ENCODE measurements at places on chromosomes 7 and 10. TPM values are rescaled to one million over a fixed set of nuclear protein-coding genes. Genes with fewer than 3 reads are reported as not detected.
A peak's percentile ranks its signal among the peaks of the same experiment; 100 is the strongest.

- DNase-seq = no peak
Measured at GRCh38 chr7:67738958-67739357, 742.3 kb downstream of the TYW1 start.

- DNase-seq = no peak
Measured at GRCh38 chr10:22931948-22932347, 4.1 kb downstream of the ARMC3 start.

DNA sequence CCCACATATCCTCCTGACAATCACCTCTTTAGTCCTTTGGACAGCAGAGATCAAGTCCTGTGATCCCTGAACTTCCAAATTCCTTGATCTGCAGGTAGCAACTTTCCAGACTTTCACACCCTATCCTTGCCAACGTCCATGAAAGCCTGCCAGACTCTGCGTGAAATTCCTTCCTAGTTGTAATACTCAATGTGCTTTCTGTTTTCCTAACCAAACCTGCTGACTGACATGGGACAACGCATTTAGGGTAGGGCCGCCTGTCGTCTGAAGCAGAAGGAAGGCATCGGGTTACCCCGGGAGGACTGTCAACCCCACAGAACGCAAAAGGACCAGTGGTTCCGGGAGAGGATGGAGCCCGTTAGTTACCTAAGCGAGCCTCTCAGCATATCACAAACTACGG lies 23.9 kb downstream of the ITGA8 start:
- no peak for DNase-seq

- no peak for DNase-seq
Measured at GRCh38 chr7:1622441-1622840, 47.6 kb upstream of the ELFN1 start.

DNA sequence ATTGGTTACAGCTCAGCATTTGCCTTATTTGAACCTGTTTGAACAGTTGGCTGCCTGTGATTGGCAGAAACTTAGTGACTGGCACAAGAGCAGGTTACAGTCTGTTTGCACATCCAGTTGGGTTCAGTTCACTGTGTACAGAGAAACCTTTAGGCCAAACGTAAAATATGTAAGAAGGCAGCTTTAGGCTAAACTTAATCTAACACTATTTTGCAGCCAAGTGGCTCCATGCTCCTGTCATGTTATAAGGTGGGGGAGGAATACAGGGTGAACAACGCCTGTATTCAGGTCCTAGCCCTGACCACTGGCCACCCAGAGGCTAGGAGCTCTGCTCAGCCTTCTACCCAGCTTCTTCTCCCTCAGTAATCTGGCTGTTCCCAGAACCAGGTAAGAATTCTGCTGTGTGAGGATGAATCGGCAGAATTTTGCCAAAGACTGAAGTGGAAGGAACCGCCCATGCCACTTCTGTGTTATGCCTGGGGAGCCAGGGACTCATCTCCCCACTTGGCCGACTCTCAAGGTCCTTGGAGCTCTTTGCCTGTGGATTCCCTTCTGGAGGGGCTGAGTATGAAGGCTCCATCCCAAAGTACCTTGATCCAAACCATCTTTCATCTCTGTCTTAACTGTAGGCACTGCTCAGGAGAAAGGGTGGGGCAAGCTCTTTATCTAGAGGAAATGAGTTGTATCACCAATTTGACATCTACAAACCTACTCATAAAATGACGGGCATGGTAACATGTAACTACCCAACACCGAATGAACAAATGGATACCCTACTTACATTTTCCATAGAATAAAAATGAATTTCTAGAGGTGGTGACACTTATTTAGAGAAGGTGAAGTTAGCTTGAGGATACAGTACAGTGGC lies 164.4 kb upstream of the NAMPT start:
- no peak for DNase-seq

DNA sequence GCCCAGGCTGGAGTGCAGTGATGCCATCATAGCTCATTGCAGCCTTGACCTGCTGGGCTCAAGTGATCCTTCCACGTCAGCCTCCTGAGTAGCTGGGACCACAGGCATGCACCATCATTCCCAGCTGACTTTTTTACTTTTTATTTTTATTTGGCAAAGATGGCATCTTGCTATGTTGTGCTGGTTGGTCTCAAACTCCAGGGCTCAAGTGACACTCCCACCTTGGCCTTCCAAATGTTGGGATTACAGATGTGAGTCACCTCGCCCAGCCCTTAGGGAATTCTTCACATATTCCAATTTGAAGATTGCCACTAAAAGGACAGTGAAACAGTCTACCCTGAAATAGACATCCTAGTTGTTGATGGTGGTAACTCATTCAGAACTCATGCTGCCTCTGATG lies 27.7 kb downstream of the SUGCT start:
- DNase-seq = no peak

DNA sequence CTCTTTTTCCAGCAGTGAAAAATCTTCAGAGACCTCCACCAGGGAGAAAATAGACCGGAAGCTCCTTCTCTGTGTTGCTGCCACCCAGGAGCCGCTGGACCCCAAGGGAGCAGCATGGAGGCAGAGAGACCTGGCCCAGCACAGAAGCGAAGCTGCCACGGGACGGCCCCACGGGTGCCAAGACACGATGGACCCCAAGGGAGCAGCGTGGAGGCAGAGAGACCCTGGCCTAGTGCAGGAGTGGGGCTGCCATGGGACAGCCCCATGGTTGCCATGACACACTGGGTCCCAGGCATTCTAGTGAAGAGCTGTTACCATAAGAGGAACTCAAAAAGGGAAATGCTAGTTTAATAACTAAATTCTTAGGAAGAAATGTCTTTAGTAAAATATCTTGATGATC lies 186.3 kb downstream of the PTPRN2 start:
- no peak for DNase-seq

DNA sequence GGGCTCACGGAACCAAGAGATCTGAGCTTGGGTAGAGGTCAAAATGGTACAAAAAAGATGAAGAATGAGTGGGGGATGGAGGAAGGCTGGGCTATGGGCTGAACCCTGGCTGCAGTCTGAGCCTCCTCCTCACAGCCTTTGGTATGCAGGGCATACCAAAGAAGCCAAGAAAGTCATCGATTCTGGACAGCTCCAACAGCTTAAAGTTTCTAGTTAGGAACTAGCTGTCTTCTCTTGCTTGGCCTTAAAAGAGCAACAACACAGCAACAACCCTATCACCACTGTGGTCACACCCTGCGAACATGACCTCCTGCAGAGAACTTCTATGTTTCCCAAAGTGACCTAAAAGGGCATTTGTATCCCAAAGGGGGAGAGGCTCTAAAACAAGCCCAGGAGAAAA lies 126.1 kb upstream of the EFCAB10 start:
- no peak for DNase-seq

DNA sequence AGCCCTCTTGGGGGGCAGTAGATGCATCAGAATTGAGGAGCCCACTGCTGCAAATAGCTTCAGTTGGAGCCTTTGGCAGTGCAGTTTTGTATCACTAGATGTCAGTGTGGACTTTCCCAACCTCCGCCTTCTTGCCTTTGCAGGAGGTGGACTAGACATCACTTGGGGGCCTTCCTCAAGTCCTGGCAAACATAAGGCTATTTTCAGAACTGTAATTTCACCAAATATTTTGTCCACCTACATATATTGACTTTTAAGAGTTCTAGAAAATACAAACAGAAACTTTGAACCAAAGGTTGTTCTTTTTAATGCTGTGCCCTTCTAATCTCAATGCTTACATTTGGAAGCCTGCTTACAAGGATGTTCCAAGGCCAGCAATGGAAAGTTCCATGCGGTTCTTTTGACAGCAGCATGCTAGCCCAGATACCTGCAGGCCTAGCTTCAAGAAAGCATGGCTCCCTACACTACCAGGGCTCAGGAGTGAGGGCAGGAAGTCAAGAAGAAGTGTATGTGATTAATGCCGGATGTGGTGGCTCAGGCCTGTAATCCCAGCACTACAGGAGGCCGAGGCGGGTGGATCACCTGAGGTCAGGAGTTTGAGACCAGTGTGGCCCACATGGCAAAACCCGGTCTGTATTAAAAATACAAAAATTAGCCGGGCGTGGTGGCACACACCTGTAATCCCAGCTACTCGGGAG lies 8.0 kb upstream of the ZNRF2 start:
- peak; percentile 50 for DNase-seq

GRCh38 chr7:157818701-157819454 lies 482.1 kb downstream of the DNAJB6 start:
- DNase-seq = no peak

DNA sequence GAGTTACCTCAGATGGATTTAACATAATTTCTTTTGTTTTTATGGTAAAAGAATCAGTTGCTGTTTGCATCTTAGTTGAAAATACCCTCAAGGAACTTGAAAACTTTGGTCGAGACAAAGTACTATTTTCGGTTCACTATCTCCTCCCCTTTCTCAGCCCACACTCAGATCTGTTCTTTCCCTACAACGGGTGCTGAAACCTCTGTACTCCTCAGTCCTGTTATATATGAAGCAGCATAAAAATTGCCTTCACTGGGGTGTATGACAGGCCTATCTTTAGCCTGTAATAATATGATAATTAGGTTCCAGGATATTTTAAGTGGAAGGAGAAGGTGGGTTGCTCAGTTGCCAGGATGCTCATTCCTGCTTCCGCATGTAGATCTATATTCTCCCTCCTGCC lies 105.2 kb upstream of the NOBOX start:
- no peak for DNase-seq

- no peak for DNase-seq
Measured at GRCh38 chr7:72015136-72015535, 397.0 kb downstream of the CALN1 start.

DNA sequence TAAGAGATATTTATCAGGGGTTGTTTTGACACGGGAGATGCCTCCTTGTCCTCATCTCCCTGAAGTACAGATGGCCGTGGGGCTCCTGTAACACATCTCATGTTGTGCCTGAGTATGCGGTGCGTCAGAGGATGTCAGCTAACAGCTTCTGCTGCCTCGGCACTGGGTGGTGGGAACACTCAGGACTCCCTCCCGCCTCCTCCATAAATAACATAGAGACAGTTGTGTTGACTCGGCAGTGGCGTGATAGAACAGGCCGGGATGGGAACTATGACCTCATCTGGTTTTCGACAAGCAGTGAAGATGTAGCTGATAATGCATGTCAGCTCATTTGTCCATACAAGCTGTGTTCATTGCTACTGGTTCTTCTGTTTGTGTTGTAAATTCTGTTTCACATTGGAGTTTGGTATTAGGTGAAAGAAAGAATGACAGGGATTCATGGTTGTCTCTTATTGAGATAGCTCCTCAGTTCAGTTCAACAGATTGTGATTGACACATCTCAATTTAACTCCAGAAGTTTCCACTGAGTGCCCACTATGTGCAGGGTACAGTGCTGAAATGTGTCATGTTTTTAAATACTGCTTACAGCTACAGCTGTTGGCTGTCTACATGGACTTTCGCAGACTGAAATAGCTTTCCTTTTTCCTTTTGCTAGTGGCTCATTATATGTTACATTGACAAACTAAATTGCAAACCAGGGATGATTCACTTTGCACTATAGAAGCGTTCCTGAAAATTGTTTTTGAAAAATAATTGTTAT lies 87.4 kb downstream of the CHN2 start:
- no peak for DNase-seq

DNA sequence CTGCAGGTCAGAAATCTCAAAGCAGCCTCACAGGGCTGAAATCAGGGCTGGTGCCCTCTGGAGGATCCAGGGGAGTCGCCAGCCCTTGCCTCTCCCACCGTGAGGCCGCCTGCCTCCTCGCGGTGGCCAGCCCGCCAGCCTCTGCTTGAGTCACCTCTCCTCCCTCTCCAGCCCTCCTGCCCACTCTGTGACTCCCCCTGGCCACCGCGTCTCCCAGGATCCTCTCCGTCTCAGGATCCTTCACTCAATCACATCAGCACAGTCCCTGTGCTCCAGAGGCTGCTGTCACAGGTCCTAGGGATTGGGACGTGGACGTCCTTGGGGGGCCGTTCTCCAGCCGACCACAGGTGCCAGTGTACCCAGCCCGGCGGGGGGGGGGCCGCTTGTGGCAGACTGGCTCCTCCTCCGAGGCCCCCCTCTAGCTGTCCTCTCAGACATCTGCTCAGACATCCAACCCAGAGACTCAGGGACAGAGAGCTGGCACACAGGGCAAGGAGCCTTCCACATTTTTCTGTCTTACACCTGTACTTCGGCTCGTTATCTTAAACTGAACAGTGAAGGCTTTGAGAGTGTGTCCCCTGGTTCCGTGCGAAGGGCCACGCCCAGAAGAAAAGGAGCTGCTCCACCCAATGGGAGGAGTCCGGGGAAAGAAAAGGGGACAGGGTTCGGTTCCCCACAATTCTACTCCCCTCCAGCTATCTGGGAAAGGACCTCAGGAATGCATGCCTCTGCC lies 9.4 kb upstream of the PPP2R2D start:
- no peak for DNase-seq

DNA sequence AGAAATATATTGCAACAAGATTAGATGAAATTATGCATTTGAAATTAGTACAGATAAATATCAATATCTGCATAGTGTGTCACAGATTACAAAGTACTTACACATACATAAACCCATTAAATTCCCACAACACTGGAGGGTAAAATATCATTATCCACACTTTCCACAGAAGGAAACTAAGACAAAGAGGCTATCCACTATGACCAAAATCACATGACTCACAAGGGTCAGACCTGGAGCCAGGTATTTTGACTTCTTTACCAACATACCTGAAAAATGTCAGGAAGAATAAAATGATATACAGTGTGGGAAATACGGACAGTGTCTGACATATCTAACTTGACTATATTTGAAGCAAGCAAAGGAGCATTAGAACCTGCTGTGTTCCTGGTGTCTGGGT lies 34.1 kb downstream of the HYCC1 start:
- no peak for DNase-seq

- DNase-seq = no peak
Measured at GRCh38 chr7:57327081-57327480, 122.9 kb upstream of the ZNF716 start.

DNA sequence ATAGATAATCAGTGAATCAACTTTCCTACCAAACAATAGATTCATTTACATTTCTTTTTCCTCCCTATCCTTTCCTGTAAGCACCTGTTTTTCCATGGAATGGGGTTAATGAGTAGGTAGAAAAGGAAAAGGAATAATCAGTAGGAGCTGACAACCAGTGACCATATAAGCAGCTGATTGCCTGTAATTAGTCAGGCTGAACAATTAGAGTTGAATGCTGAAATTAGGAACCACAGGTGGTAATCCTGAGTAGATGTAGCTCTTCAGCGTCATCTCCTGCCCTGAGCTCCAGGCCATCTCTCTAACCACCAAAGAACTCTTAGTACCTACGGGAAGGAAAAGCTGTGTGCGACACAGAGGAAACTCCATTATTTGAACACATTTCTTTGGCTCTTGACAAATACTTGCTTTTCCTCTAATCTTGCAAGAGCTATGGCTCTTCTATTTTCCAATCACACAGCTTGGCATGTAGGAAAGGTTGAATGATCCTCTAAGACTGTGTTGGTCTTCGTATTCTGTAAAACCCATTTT lies 63.8 kb downstream of the KLHDC10 start:
- no peak for DNase-seq

- no peak for DNase-seq
Measured at GRCh38 chr7:55073976-55074528, 55.2 kb downstream of the EGFR start.

TWIST1 gene
- total RNA-seq = 0.15 TPM

KIF11 gene
- total RNA-seq = 4.6 TPM

CPN1 gene
- not detected for total RNA-seq

EPHA1 gene
- 1.9 TPM for total RNA-seq

SPDYE16 gene
- total RNA-seq = 0.24 TPM

STEAP1B gene
- 0.20 TPM for total RNA-seq

ZPBP gene
- total RNA-seq = not detected

NPC1L1 gene
- not detected for total RNA-seq
